ENCODE measurements at places on chromosomes 4 and X.

DNA sequence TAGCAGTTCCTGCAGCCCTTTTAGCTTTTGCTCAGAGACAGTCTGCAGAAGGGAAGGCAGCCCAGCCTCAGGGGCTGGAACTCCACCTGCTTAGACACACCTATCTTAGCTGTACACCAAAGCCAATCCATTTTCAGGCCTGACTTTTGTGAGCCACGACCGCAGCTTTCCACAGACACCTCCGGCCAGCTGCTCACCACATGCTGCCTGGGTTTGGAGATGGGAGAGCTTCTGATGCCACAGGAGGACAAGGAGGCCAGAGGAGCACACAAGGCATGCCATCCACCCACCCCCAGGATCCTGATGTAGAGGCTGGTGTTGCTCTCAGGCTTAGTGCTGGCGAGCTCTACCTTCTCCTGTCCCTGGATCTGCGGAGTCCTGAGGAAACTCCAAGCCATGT is 141.8 kb upstream of the NALF2 start:
- no peak for DNase-seq

DNA sequence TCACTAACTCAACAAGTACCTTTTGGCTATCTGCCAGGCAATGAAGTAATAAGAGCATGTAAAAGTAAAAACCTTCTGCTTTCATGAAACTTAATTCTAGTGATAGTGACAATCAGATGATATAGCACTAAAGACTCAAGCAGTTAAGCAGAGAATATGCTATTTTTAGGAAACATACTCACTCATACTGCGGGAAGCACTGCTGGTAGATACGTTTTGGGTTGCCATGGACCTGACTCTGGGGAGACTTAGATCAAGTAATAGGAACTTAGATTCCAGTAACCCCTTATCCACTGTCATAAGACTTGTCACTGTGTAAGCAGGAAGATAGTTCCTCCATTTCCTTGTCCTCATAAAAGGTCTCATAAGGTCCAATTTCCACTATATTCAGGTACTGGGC is 386.3 kb downstream of the DMD start:
- DNase-seq: no peak

DNA sequence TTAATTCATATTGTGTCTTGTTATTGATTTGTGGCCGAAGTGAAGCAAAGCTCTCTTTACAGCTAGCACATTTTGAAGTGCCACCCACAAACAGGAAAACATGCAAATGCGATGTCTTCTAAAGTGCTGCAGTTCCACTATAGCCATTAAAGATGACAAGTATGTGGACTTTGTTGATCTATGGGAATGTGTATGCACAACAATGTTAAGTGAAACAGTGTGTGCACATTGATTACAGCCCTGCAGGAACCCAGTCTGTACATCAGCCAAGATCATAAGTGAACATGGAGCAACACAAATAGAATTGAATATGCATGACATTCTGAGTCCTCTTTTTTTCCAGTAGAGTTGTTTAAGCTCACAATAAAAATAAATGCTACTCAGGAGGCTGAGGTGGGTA is 43.0 kb downstream of the TFDP3 start:
- no peak for DNase-seq

DNA sequence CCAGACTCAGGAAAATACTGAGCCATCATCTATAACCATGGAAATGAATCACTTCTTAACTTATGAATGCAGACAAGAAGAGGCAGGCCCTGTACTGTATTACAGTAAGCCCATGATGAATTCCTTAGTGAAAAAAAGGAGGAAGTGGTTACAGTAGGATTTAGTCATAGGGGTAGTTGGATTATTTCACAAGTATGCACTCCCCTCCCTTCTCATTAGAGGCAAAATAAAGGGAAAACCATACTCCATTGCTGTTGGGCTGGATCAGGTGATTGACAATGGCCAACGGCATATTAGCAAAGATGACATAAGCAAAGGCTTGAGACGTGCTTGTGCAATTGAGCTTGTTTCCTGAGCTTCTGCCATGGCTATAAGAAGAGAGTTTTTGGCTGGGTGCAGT is 181.1 kb upstream of the PRPS2 start:
- DNase-seq: no peak

DNA sequence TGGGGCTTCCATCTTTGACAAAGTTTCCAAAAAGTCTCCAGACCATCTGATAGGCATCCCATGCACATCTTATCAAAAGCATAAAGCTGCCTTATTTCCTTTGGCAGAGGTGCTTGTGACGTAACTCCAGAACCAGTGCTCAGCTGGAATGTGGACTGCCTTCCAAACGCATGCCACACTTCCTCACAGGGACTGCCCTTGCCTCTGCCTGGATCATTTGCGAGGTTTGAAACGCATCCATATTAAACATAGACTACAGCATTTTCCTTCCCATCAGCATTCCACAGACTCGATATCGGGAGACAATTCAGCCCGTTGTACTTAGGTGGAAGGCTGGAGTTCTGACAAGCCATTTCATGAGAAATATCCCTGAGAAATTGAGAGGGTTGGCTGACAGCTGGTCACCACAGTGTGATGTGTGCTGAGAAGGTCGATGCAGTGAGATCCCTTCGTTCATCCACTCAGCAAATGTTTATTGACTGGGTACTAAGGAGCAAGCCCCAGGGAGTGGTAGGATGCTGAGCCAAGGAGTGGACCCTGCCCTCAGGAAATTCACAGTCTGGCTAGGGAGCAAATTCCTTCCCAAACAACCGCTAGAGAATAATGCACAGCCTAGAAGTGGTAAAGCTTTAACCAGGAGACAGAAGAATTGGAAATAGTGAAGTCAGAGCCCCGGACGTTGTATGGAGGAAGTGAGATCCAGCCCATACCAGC is 376.0 kb downstream of the BCOR start:
- no peak for DNase-seq

- DNase-seq: no peak
Observed at GRCh38 chr4:46586566-46586965, 196.6 kb upstream of the GABRA2 start.

DNA sequence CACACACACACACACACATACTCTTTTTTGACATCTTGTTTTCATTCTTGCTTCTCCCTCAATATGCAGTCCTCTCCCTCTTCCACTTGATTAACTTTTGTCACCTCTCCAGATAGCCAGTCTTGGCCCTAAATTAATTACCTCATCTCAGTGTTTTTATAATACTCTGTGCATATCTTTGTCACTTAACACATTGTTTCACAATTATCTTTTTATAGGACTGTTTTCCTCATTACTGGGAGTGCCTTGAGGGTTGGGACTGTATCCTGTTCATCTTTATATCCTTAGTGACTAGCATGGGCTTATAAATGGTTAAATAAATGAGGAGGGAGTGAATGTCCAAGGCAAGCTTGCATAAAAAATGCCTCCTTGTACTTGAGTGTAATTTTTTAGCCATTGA is 33.1 kb downstream of the SYNPO2 start:
- no peak for DNase-seq

DNA sequence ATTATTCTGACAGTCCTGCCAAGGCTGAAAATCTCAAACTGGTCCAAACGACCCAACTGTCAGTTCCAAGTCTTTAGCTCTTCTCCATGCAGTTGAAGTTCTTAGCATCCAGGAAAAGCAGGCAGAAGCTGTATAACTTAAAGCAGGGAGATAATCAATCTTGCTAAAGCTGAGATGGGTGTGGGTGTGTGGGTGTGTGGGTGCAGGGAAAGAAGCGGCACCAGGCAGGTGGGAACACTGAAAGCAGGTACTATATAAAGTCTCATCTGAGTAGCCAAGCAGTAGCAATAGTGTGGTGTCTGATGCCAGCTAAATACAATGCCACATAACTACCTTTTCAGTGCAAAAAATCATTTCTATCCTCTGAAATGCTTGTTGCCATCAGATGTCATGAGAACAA is 69.7 kb upstream of the EGFL6 start:
- DNase-seq: no peak

DNA sequence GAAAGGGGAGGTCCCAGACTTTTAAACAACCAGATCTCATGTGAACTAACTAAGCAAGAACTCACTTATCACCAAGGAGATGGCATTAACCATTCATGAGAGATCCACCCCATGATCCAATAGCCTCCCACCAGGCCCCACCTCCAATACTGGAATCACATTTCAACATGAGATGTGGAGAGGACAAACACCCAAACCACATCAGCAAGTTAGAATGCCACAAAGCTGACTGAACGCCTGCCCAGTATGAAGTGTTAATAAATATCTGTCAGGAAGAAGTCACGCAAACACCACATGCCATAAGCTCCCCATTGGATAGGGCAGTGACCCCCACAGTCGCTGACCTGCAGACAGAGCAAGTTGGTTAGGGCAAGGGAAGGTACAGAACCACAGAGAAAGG is 14.3 kb downstream of the SLC10A6 start:
- DNase-seq: no peak

GRCh38 chrX:150408561-150408960 is 45.4 kb downstream of the MAMLD1 start:
- DNase-seq: no peak

GRCh38 chr4:113020966-113021365 is 28.5 kb upstream of the ANK2 start:
- no peak for DNase-seq

All from cortex of kidney (tissue), 1 donor.